Hypothalamus (tissue), 51 donors: ENCODE measurements at places on chromosomes 2 and 18.

GRCh38 chr2:127661072-127661649, 14.2 kb downstream of the LIMS2 start:
- no peak for DNase-seq

GRCh38 chr18:78814766-78815165, 164.9 kb upstream of the SALL3 start:
- no peak for DNase-seq

GRCh38 chr2:217953011-217953481, 49.7 kb downstream of the TNS1 start:
- DNase-seq: no peak

DNA sequence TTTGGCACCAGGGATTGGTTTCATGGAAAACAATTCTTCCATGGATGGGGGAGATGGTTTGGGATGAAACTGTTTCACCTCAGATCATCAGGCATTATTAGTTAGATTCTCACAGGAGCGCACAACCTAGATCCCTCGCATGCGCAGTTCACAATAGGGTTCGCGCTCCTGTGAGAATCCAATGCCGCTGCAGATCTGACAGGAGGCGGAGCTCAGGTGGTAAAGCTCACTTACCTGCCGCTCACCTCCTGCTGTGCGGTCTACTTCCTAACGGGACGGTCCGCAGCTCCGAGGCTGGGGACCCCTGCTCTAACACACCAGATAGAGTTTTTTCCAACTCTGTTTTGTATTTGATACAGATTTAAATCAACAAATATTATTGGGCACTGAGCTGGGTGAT, 286.5 kb downstream of the MTX2 start:
- DNase-seq: no peak

DNA sequence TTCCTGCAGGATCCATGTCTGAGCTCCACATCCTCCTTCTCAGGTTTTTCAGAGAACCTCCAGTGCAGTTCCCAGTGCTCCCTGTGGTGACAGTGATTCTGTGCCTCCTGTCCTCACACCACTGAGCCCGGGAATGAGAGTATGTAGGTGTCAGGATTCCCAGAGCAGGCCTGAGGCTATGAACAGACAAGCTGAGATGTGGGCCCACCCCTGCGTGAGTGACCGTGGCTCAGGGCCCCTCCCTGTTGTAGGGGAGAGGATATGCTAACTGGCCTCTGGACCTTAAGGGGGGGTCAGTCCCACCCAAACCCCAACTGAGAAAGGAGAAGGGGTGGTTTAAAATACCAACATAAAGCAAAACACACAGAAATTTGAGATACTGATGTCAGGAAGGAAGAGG, 104.8 kb upstream of the RAB12 start:
- DNase-seq: no peak

- no peak for DNase-seq
Observed at GRCh38 chr2:30684516-30684915, 122.7 kb downstream of the CAPN13 start.

GRCh38 chr18:68548904-68549870, 165.7 kb downstream of the TMX3 start:
- no peak for DNase-seq

DNA sequence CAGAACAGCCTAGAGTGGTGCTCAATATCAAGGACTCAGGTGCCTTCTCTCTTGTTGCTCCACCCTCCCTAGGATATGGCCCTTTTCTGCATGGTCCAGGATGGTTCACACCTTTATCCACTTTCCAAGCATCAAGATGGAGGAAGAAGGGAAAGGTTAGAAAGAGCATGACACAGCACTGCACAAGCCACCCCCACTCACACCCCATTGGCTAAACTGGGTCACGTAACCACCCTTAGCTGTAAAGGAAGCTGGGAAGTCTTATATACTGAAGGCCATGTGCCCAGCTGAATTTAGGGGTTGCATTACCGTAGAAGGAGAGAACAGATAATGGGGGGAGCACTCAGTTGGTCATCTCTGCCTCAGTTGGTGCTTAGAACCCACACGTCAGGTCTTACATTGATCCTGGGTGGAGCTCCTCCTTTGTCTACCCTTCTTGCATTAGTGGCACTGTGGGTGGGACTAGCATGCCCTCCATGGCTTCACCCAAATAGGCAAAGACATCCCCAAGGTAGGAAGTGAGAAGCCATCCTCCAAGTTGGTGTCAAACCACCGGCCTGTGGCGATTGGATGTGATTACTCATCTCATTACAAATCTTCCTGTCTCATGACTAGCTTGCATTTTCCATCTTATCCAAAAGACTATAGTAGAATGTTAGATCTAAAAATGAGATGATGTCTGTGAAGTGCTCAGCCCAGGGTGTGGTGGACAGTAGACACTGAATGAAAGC, 248.5 kb downstream of the HAUS1 start:
- no peak for DNase-seq

DNA sequence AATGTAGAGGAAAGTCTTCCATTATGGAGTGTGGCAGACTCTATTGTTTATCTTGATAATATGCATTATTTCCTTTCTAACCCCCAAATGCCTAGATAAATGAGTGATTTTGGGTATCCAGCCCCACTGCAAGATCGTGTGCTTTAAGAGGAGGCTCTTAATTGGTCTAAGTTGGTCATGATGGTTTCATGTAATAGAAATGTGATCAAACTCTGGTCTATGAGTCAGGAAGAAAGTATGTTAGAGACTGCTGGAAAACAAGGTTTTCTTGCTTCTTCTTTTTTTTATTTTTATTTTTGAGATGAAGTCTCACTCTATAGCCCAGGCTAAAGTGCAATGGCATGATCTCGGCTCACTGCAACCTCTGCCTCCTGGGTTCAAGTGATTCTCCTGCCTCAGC, 344.5 kb upstream of the TNP1 start:
- no peak for DNase-seq

DNA sequence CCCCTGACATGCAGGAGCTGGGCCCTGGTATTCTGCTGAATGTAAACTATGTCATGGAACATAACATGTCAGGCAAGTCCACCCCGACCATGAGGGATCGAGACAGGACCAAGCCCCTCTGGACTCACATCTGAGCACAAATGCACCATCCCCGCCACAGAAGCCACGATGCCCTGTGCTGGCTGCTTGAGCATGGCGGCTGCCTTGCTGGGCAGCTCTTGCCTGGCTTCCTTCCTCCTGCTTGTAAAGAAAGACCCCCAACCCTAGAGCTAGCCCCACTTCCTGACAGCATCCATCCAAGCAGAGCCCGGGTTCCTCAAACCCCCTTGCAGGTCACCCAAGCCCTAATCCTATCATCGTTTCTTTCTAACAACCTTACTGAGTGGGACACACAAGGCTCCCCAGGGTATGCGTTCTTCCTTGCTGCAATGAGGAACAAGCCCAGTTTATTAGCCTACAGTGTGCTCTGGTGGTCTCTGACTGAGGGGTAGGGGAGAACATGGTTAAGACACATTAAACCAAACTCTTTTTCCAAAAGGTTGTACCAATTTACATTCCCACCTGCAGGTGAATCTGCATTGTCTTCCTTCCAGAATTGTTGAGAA, 26.6 kb downstream of the PTPN18 start:
- no peak for DNase-seq

GRCh38 chr2:111687911-111688310, 196.1 kb downstream of the ANAPC1 start:
- no peak for DNase-seq

DNA sequence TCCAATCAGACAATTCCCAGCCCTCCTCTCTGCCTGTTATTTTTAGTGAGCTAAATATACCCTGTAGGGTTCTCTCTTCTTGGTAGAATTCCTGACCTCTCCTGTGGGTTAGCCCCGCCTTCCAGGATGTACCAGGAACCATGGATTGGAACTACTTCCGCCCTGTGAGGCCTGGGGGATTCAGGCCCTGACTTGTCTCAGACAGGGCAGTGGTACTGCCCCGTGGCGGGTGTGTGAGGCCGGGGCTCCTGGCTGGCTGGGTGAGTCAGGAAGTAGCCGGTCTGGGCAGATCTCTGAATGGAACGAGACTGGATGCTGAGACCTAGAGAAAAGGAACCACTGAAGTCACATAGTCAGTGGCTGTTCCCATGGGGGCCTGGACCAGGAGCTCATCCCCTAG, 50.5 kb downstream of the DYSF start:
- DNase-seq: no peak

- DNase-seq: no peak
Observed at GRCh38 chr2:66236816-66237802, 197.8 kb upstream of the MEIS1 start.

DNA sequence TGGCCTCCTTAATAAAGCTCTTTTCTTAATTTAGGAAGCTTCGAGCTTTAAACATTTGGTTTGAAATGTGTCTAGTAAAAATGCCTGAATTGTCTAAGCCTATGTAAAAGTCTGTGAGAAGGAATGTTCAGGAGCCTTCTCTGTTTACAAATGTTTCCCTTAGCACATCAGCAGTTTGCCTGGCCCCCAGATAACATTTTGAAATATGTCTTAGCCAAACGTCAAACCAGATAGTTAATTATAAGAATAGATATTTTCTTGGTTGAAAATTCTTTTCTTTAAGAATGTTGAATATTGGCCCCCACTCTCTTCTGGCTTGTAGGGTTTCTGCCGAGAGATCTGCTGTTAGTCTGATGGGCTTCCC, 498.6 kb downstream of the CCDC85A start:
- no peak for DNase-seq

- peak; percentile 3 for DNase-seq
Observed at GRCh38 chr18:45910405-45911023, 56.6 kb downstream of the EPG5 start.

GRCh38 chr2:36404318-36404717, 48.7 kb downstream of the CRIM1 start:
- no peak for DNase-seq

DNA sequence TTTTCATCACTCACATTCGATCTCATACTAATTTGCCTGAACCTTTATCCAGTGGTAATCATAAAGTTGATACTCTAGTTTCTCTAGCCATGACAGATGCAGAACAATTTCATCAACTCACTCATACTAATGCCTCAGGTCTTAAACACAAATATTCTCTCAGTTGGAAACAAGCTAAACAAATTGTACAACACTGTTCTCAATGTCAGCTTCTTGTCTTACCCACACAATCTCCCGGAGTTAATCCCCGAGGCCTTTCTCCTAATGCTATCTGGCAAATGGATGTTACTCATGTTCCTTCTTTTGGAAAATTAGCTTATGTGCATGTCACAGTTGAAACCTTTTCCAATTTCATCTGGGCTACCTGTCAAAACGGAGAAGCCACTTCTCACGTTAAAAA, 11.5 kb upstream of the CNOT11 start:
- no peak for DNase-seq

GRCh38 chr2:20556756-20557155, 94.1 kb downstream of the HS1BP3 start:
- no peak for DNase-seq

- no peak for DNase-seq
Observed at GRCh38 chr2:232957657-232958090, 55.4 kb downstream of the NGEF start.

GRCh38 chr2:3805201-3805939, 102.0 kb downstream of the DCDC2C start:
- no peak for DNase-seq

- no peak for DNase-seq
Observed at GRCh38 chr2:196176142-196176738, 4.9 kb upstream of the STK17B start.

- DNase-seq: no peak
Observed at GRCh38 chr2:237205561-237205971, 119.9 kb downstream of the COPS8 start.

- DNase-seq: no peak
Observed at GRCh38 chr2:101330253-101330933, 21.9 kb upstream of the RNF149 start.

DNA sequence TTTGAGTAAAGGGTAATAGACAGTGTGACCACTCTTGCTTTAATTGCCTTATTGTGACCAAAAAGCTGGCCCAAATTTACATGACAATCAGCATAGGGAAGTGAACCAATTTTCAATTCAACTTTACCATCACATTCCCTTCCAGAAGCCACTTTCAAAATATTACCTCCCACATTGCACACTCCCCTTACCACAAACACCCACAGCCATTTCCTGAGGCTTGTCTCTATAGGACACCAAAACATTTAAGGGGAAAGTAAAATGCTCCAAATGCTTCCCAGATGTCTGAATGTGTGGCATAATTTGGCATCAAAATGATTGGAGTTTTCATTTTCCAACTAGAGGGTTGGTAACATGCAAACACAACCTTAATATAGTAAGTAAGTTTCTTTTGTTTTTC, 616.1 kb downstream of the SLC4A3 start:
- DNase-seq: no peak

- no peak for DNase-seq
Observed at GRCh38 chr2:100142393-100142792, at the start of gene AFF3. TSS of gene AFF3 (minus strand) at chr2:100142590. CDS start at chr2:100104454, 38,136 bp downstream.

DNA sequence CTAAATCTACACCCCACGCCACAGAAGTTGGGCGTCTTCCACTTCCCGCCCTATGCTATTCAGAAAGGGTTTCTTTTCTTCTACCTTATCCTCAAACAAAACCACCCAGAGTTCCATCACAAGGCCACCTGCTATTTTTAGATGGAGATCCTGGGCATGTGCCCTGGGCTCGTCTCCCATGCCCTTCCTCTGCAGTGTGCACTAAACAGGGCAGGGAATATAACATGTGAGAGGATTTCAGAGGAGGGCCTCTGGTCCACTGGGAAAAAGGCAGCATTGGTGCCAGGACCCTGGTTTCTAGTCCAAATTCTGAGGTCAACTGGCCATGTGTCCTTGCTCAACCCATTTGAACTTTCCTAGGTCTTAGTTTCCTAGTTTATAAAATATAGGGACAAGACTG, 320.0 kb downstream of the NCKAP5 start:
- no peak for DNase-seq

DNA sequence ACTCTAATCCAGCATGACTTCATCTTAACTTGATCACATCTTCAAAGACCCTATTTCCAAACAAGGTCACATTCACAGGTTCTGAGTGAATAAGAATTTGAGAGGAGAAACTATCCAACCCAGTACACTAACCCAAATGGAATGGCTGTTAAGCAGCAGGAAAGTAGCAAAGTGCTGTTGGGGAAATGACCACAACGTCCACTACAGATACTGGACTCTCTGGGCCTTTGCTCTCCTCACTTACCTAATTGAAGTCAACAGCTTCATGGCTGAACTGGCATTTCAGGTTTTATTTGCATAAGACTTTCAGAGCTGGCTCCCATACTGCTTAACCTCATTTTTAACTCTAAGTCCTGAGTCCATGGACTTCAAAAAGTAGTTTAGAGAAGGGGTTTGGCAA, 38.0 kb upstream of the ACVR2A start:
- no peak for DNase-seq
